Stimulated activated CD4-positive, alpha-beta T cell treated with anti-CD3 and anti-CD28 coated beads, TNF-alpha, amount 100 ng/mL, for 1 hour (primary cell): ENCODE measurements at places on chromosomes 1 and 21.

DNA sequence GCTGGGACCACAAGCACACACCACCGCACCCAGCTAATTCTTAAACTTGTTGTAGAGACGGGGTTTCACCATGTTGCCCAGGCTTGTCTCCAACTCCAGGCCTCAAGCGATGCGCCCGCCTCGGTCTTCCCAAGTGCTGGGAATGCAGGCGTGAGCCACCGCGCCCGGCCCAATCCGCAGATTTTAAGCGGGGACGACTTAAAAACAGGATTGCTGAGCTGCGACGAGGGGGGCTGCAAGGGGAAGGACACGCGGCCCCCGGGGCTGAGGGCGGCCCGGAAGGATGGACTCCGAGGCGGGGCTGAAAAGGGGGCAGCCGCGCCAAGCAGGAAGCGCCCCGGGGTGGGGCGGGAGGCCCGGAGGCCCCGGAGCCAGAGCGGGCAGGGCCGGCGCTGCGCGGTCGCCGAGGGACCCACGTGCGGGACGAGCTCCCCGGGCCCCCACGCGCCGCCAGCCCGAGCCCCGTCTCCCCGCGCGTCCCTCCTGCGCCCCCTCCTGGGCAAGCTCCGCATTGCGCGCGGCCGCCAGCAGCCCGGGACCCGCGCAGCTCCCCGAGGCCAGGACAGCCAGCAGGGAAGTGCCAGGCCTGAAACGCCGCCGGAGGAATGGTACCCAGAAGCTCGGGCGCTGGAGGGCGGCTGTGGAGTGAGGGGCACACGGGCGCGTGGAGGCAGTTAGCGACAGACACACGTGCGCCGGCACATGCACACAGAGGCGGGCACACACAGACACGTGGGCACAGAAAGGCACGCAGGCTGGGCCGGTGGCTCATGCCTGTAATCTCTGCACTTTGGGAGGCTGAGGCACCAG, 5.5 kb upstream of the PRKCZ start:
- DNase-seq: peak; percentile 59

DNA sequence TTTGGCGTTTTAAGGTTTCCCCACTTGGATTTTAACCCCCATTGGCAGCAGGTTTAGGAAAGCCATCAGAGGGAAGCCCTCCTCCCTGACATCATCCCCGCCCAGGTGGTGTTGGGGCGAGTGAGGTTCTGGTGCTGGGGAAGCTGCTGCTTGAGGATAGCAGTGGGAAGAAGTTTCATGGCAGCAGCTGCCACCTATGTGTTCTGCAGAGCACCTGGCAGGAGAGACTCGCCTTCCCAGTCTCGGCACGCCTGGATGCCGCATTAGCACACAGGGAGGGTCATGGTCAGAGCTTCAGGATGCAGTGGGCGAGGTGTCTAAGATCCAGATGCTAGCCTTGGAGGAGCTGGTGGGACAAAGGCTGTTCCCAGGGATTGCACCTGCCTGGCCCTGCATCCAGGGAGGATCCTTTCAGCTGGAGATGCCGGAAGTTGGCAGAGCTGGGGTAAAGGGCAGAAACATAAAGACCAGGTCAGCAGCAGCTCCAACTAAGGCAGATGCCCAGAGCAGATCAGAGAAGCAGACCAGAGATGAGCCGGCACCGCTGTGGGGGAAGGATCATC, 33.9 kb downstream of the ABCG1 start:
- DNase-seq: no peak

DNA sequence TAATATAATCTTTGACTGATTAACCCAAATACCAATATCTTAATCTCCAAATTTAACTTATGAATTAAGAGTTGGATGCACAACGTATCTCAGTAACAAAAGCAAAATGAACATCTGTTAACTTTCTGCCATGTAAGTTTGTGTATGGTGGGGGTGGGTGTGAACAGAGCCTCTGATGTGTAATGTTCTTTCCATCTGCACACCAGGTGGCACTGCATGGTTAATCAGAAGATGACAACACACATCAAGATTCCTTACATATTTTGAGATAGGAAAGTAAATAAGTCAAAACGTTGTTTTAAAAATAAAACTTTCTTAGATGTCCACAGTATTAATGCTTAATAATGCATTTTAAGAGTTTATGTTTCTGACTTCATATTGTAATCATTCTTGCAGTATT, 251.9 kb downstream of the DPYD start:
- no peak for DNase-seq

DNA sequence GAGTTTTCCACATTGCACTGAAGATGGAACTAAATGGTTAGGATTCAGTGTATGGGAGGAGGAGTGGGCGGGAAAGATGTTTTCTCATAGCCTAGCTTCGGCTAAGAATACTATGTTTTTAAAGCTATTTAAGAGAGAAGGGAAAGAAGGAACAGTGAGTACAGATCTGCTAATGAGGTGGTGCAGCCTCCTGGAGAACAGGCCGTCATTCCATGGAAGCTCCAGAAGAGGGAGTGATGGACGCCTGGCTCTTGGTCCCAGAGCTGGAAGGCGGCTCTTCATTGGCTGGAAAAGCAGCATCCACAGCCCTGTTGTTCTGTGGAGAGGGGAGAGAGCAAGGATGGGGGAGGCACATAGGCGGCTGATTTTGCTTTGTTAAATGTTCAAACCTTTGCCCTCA, 6.9 kb downstream of the CAMK1G start:
- no peak for DNase-seq

DNA sequence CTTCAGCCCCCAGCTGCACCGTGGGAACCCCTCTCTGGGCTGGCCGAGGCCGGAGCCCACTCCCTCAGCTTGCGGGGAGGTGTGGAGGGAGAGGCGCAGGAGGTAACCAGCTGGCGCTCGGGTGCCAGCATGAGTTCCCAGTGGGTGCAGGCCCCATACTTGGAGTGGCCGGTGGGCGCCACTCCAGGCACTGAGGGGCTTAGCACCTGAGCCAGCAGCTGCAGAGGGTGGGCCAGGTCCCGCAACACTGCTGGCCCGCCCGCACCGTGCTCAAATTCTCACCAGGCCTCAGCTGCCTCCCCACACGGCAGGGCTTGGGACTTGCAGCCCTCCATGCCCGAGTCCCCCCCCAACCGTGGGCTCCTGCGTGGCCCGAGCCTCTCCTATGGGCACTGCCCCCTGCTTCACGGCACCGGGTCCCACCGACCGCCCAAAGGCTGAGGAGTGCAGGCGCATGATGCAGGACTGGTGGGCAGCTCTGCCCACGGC, 47.2 kb downstream of the LRRC53 start:
- no peak for DNase-seq

DNA sequence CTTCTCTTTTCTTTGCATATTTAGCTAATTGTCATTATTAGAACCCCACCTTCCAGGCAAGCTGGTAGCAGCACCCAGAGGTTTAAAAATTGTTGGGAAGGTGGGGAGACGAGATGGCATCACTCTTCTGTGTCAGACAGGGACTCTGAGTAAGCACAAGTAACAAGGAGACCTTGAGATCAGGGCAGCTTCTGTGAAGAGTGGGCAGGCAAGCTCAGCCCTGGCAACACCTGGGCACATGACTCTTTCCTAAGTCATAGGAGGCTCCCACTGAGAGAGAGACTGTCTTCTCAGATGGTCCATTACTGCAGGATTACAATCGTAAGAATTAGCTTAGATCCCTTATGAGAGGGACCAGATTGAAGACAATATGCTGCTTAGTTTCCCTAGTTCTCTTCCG, 183.5 kb downstream of the BRINP2 start:
- no peak for DNase-seq

DNA sequence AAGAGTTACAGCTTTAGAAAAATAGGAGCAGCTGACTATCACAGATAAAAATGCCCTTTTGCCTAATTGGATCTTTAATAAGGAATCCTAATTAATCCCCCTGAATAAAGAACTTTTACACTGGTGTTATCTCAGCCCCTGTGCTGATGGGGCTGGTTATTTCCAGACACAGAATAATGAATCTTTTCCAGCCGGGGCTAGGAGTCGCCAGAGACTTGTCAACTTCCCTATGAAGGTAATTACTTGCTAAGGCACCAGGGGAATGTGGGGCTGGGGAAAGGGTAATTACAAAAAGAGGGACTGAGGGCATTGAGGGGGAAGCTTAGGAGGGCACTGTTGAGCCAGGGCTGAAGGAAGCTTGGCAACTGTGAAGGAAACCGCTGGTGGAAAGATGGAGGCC, 34.5 kb downstream of the HMGB4 start:
- DNase-seq: no peak

- no peak for DNase-seq
Observed at GRCh38 chr1:8097908-8098307, 71.8 kb upstream of the ERRFI1 start.

- no peak for DNase-seq
Observed at GRCh38 chr1:58931756-58932155, 147.9 kb upstream of the JUN start.
